ENCODE measurements at places on chromosomes 7 and 10.

- DNase-seq, result peak; percentile 57
Observed at GRCh38 chr10:70493660-70494234, 15.2 kb downstream of the PALD1 start.

GRCh38 chr10:99522470-99523250 lies 10.1 kb upstream of the NKX2-3 start:
- no peak for DNase-seq

- no peak for DNase-seq
Observed at GRCh38 chr7:28726555-28726954, 231.6 kb downstream of the TRIL start.

GRCh38 chr7:2203766-2204300 lies 28.9 kb downstream of the MAD1L1 start:
- no peak for DNase-seq

GRCh38 chr7:25831062-25831691 lies 320.8 kb upstream of the NFE2L3 start:
- no peak for DNase-seq

- DNase-seq, result no peak
Observed at GRCh38 chr10:50992356-50992901, 81.9 kb upstream of the PRKG1 start.

GRCh38 chr10:132981746-132982145 lies 39.4 kb upstream of the CFAP46 start:
- DNase-seq, result no peak

GRCh38 chr7:117600911-117601310 lies 121.1 kb downstream of the CFTR start:
- DNase-seq, result no peak

GRCh38 chr10:4748491-4749270 lies 77.3 kb upstream of the AKR1E2 start:
- no peak for DNase-seq

GRCh38 chr10:104809288-104810090 lies 168.4 kb downstream of the SORCS3 start:
- DNase-seq, result peak; percentile 3

GRCh38 chr7:139523199-139523941 lies at the start of gene CLEC2L:
Gene CLEC2L (plus strand): TSS chr7:139523685. CDS start chr7:139523928, 243 bp downstream.
- DNase-seq, result no peak

DNA sequence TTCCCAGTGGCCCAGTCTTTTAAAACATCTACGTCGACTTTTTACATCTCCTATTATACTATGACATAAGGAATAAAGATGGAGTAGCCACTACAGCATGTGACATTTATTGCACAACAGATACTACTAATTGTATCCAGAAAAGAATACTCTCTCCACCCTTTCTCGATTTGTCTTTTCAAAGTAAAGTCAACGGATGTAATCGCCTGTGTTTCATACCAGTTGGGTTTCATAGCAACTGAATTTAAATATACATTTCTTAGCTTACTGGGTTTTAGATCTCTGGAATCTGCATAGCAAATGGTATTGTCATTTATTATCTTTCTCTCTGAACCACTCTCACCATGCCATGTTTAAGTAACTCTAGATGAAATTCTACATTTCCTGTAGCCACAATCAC lies 86.4 kb upstream of the TRIL start:
- DNase-seq, result no peak

DNA sequence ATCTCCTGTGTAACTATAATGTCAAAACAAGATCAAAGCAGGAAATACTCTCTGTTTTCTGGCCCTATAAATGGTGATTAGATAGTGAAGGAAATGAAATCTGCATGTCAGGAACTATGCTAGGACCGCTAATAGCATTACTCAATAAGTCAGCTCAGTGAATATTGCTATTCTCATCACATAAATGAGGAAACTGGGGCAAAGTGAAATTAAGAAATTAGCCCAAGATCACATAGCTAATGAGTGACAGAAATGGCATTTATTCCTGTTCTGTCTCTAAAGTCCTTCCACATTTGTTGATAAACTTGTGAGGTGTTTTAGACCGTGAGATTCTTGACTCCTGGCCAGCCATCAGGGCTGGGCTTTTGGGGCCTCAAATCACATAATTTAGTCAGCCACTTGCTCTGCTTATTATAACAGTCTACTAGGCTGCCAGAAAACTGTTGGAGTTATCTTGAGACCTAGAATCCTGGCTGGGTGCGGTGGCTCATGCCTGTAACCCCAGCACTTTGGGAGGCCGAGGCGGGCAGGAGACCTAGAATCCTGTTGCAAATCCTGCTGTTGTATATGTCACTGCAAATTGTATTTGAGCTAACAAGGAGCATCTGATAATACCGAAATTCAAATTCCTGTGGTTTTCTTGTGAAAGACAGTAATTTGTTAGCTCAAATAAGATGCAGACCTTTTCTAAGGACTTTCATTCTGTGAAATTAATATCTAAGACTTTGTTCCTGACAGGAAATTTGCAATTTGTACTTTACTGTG lies 66.5 kb upstream of the SHTN1 start:
- no peak for DNase-seq

GRCh38 chr10:16509996-16510395 lies 11.7 kb downstream of the C1QL3 start:
- no peak for DNase-seq

- no peak for DNase-seq
Observed at GRCh38 chr10:70863470-70864160, 24.8 kb downstream of the PCBD1 start.

GRCh38 chr10:33930079-33930478 lies 595.6 kb upstream of the NRP1 start:
- DNase-seq, result peak; percentile 11

DNA sequence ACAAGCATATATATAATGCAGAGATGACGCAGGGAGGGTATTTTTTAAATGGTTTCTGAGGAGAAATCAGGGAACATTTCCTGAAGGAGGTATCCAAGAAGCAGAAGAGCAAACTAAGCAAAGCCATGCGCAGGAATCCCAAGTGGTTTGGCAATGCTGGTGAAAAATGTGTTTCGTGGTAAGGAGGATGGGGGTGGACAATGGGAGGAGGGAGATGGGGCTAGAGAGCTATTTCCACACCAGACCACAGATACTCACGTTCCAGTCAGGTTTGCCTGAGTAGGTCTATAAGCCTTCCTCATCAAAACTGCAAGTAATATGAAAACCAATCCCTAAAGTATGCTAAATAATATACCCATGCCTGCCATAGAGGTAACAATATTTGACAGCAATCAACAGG lies 223.7 kb upstream of the MKLN1 start:
- DNase-seq, result peak; percentile 50

DNA sequence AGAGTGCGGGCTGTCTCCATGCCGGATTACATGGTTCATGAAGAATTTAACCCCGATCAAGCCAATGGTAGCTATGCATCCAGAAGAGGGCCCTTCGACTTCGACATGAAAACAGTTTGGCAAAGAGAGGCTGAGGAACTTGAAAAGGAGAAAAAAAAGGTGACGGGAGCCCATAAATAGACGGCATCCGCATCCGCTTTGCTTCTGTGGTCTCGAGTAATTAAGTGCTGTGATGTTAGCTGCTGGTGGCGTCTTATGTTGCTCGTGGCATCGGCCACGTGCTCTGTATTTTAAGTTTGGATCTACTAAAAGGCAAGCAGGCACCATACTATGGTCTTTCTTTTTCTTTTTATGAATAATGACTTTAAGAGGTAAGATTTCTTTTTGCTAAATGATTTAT lies 11.1 kb downstream of the C7orf57 start:
- DNase-seq, result no peak

DNA sequence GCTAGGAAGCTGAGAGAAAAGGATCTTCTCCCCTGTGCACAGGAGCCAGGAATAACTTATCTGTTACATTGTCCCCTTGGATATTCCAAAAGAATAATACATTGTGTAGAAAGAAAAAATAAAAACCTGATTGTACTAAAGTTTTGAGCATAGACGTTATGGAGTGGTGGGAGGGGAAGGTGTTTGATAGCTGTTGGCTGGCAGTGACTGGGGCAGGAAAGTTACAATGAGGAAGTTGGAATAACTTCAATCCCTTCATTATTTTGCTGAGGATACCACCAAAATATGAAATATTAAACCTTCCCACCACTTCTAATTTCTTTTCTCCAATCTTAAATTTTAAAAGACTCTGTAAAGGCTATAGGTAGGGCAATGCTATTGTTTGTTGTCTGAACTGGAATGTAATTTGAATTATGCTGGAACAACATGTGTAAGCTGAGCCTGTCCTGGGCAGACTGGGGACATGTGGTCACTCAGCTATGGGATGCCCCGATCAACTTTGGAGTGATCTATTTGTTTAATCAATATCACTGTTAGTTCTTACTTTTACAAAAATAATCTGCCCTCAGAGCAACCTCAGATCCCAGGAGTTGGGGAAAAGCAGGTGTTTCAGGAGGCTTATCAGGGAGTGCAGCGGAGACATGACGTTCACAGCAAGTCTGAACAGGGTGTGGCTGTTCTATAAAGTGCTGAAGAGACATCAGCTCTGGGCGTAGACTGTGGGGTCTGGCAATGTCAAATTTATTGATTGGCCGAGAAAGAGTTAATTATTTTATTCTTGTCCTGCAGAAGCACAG lies 20.8 kb downstream of the CYP3A43 start:
- DNase-seq, result no peak

DNA sequence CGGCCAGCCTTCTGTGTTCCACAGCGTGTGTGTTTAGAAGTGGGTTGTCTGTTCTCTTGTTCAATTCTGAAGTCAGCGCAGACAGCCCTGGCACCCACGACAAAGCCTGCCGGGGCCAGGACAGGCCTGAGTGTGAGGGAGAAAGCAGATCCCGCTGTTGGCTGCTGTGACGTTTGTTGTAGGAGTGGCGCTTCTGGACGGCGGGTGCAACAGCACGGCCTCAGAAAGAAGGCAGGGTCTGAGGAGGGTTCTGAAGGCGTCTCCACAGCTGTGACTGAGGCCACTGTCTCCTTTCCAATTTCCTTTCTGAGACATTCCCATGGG lies 76.2 kb downstream of the VIPR2 start:
- DNase-seq, result no peak

GRCh38 chr7:19701471-19701870 lies 7.4 kb downstream of the POLR1F start:
- no peak for DNase-seq

- DNase-seq, result no peak
Observed at GRCh38 chr7:157457355-157458253, 120.8 kb downstream of the DNAJB6 start.

DNA sequence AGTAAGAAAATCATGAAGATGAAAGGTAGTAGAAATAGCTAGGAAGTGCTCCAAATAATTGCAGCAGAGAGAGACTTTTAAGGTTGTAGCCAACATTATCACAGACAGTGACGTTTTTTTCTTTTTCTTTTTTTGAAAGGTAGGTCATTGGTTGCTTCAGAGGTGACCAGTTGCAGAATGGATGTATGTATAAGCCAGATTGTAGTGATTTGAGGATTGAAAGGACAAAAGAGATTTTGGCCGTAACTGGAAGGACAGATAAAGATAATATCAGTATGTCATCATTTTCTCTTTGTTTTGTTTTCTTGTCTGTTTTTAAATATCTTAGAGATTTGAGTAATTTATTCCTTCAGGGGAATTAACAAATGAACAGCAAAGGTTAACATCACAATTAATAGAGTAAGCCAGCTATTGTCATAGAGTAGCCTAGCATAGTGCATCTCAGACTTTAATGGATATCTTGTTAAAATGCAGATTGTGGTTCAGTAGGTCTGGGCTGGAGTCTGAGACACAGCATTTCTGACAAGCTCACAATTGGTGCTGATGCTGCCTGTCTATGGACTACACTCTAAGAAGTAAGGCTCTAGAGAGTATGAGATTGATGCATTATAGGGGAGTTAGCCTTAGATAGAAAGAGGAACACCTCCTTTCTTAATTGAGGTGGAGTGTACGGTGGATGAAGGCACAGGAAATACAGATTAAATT lies 28.3 kb downstream of the CDK13 start:
- DNase-seq, result peak; percentile 25

DNA sequence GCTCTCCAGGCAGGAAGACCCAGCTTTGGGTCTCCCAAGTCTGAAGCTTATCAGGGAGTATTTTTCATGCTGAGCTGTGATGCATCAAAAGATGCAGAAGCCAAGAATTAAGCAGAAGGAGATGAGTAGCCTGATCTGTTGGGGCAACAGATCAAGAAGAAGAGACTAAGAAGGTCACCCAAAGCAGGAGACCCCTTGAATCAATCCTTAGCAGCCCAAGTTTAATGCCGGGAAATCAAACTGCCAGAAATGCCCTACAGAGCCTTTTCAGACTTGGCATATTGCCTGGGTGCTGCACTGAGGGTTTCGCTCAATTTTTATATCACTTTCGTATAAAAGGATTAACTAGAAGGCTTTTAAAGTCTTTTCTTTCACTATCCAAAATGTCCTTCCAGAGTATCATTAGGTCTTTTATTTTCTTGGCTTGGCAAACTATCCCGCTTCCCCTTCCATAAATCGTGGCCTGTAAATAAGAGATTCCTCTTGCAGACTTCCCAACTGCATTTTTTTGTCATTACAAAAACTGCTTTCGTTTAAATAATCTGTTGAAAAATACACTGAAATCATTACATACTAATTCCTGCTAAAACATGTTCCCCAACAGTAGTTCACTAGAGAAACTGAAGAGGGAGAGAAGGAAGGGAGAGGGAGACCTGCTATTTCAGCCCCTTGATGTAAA lies 49.0 kb upstream of the STK17A start:
- DNase-seq, result no peak

GRCh38 chr7:87359366-87359765 lies 13.9 kb downstream of the CROT start:
- no peak for DNase-seq

- peak; percentile 44 for DNase-seq
Observed at GRCh38 chr10:72263613-72264241, 10.0 kb upstream of the DDIT4 start.

DNA sequence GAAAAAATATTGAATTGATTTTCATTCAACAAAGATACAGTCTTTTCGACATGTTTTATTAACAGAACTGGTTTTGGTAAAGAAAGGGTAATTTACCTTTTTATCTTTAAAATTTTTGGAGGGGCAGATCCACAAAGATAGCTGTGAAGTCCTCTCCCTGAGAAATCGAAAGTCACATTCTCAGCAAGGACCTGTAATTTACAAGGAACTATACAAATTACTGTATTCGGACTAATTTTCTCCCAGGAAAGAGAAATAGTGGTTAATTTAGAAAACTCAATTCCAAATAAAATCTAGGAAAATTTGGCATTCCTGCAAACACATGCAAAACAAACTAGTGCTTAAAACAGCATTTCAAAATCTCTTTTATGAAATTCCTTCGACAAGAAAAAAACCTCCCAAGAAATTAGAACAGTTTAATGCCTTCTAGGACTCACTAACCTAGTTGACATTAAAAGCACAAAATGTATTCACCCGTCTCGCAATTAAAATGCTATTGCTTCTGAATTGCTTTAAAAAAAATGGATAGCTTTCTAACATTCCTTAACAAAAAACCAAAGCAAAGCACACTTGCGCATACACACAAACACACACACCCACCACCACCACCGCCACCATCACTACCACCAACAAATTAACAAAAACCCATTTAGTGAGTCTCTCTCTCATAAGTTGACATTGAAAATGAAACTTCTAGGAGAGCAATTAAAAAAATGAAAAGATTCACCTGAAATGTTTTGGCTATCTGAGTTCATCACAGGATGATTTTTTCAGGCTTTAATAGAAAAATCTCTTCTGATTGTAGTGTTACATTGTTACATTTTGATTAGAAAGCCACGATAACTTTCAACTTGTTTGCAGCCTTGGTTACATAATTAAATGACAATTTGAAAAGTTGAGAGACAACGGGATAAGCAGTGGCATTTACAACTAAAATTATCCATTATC lies 4.0 kb upstream of the NKX2-3 start:
- DNase-seq, result no peak

- DNase-seq, result no peak
Observed at GRCh38 chr7:134587750-134588149, 38.8 kb downstream of the AKR1B15 start.

GRCh38 chr10:31437959-31438358 lies 118.9 kb downstream of the ZEB1 start:
- no peak for DNase-seq

All from KBM-7 (cell line).